ENCODE measurements at places on chromosomes 16 and 17.

GRCh38 chr16:49521734-49522325, 148.2 kb downstream of the C16orf78 start:
- no peak for DNase-seq

- no peak for DNase-seq
These were observed 74.3 kb downstream of the SLC6A2 start for GRCh38 chr16:55730115-55730514.

- DNase-seq, result peak; percentile 70
These were observed 81.1 kb downstream of the FTO start for GRCh38 chr16:53785044-53785443.

GRCh38 chr16:887846-888245, 82.9 kb downstream of the LMF1 start:
- no peak for DNase-seq

- peak; percentile 43 for DNase-seq
These were observed 185.3 kb upstream of the CACNG3 start for GRCh38 chr16:24070851-24071250.

DNA sequence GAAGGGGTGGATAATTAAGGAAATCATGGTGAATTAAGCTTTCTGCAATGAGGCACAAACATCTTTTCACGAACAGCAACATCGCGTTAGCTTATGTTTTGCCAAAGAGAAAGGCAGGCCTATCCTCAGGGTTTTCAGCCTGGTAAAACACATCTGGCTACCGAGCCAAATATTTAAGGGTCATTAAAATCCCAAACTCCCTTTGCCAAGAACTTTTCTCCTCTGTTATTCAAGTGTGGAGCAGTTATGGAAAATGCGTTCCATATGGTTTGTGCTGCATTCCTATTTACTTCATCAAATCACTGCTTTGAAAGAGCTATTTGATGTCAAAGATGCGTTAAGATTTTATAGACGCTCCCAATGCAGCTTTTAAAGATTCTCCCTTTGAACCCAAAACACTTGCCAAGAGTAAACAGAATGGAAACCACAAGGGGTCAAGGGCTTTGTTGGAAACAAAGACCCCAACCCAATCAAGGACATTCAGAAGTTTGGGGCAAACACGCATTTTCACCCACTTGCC, 308.3 kb upstream of the CDH5 start:
- no peak for DNase-seq
